Stimulated activated CD4-positive, alpha-beta T cell treated with anti-CD3 and anti-CD28 coated beads, Interleukin-4, amount 100 ng/mL, for 48 hours (primary cell): ENCODE measurements at places on chromosomes 3 and 15.

DNA sequence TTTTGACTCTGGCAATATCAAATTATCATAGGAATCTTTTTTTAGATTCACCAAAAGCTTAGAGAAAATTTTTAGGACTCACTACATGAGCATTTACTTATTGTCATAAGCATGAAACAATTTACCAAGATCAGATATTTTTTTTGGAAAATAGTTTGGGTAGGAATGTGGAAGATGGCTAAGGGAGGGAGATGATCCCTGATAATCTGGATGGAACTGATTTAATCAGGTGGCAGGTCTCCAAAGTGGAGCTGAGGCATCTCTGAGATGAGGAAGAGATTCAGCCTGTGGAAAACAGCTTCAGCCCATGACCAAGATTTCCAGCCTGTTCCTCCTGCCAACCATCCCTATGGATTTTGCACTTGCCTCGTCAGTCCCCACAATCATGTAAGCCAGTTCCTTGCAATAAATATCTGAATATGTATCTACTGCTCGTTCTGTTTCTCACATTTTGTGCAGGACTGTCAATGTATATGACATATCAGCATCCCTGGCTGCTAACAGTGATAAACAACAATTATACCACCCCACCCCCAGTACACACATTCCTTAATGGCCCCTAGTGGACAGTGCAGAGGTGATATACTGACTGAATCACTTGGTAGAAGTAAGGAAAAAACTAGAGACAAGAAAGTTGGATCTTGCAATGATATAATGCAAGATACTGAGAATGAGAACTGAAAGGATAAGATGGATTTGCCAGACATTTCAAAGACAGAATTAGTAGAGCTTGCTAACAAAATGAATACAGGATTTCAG, 183.8 kb downstream of the NEK10 start:
- DNase-seq: no peak

DNA sequence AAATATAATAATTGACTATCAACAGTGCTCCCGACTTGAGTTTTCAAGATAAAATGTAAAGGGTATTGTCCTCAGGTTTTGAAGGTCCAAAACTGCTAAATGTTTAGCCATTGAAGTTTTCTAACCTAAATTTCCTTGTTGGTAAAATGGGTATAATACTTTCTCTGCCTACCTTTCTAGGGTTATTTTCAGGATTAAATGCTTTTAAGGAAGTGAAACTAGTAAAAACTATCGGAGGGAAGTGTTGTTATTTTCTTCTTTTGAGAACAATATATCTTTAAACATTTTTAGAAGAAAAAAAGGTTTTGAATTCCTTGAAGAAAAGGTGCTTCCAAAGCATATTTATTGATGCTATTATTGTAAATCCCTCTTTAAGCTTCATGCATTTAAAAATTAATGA, 67.3 kb downstream of the FILIP1L start:
- DNase-seq: no peak

GRCh38 chr3:42014921-42015533, 53.1 kb upstream of the ULK4 start:
- DNase-seq: no peak

DNA sequence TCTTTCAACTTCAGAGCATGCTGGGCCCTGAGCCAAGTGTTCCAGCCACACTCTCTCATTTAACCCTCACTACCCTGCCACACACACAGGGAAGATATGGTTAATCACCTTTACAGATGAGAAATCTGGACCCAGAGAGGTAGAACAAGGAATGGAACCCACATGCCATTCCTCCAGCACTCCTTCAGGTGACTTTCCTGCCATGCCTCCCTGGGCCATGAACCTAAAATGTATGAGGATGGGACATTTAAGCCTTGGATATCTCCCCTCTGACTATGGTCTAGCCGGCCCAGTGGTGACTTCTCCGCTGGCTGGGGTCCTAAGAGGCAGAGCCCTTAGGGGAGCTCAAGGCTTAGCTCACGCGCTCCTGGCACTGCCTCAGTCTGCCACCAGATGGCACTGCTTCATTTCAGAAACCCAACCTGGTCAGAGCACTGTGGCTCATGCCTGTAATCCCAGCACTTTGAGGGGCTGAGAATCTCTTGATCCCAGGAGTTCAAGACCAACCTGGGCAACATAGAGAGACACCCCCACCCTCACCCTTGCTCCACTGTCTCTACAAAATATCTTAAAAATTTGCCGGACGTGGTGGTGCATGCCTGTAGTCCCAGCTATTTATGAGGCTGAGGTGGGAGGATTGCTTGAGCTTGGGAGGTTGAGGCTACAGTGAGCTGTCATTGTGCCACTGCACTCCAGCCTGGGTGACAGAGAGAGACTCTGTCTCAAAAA, 2.2 kb upstream of the DCAF1 start:
- DNase-seq: peak; percentile 73

- no peak for DNase-seq
These were observed 84.7 kb upstream of the CPNE4 start for GRCh38 chr3:132119531-132119930.

- no peak for DNase-seq
These were observed 747.6 kb upstream of the GRM7 start for GRCh38 chr3:6113338-6113737.

GRCh38 chr3:16513141-16514020, at the start of gene RFTN1:
RFTN1 (minus strand) TSS chr3:16513699; CDS start chr3:16493869, 19,830 bp downstream.
- peak; percentile 39 for DNase-seq

DNA sequence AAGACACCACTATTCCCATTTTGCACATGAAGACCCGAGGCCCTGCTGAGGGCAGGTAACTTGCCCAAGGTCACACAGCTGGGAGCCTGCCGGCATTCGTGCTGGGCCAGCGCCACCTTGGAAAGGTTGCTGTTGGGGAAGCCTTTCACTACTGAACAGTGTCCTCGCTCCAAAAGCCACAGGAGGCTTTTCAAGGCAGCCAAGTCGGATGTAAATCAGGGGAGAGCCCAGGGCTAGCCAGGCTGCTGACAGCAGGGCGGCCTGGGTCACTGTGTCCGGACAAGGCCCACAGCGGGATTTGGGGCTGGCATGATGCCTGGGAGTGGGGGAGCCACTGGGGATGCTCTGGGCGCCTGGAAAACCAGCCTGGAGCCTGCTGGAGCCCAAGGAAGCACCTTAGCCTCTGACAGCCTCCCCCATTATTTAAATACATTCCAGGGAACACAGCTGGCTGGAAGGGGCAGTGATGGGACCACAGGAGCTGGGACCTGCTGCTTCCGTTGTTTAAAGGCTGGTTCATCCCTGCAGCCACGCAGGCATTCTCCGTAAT, 10.5 kb downstream of the SLC6A6 start:
- no peak for DNase-seq

DNA sequence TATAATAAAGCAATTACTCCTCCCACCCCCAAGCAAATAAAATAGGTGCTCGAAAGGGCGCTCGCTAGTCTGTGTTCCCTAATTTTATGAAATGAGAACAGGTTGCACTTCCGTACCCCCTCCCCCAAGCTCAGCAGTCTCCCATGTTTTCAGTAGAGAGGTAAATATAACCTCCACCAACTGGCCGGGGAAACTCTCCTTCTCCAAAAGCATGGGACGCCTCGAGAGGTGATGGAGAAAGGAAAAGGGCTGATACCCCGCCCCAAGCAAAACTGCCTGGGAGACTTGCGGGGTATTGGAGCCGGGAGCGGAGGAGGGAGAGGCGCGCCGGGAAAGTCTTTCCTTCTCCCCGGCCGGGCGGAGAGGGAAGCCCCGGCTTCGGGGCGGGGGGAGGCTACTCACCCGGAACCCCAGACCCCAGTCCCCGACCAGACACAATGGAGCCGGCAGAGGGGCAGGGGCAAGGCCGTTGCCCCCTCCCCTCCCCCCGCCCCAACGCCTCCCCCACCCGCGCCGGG, 605 bp downstream of the DCUN1D1 start:
- no peak for DNase-seq

DNA sequence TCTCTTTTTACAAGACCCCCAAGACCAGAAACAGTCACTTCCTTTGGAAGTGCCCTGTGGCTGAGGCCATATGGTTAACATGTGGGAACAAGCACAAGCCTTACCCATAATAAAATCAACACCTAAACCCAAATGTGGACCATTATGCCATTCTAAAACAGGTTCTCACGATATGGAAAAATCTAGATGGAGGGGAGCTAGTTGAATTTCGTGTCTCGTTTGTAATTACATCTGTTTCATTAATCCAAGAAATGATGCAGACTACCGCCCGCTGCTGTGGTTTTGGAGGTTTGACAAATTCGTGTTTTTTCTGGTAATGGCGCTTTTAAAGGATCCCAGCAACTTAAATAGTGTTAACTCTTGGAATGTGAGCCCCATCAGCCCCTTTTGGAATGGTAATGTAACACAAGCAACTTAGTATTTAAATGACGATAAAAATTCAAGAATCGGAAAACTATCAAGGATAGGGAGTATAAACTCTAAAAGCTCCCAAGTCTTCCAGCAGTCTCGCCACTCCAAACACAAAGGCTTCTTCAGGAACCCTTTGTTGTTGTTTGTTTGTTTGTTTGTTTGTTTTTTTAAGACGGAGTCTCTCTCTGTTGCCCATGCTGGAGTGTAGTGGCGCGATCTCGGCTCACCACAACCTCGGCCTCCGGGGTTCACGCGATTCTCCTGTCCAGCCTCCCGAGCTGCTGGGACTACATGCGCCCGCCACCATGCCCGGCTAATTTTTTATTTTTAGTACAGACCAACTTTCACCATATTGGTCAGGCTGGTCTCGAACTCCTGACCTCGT, 1.1 kb downstream of the CNBP start:
- DNase-seq: no peak

DNA sequence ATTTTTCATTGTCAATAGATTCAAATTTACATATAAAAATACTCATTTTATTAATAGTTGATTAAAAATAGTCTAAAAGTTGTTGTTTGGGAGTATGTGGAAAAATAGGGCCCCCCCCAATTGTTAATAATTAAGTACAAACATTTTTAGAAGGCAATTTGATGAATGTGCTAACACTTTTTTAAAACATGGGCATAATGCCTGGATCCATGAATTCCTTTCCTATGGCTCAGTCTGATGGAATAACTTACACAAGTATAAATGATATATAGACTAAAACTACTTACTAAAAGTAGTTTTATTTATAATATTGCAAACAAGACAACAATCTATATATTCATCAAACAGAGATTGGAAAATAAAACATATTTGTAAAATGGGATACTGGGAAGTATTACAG, 247.2 kb upstream of the LRRN1 start:
- DNase-seq: no peak

DNA sequence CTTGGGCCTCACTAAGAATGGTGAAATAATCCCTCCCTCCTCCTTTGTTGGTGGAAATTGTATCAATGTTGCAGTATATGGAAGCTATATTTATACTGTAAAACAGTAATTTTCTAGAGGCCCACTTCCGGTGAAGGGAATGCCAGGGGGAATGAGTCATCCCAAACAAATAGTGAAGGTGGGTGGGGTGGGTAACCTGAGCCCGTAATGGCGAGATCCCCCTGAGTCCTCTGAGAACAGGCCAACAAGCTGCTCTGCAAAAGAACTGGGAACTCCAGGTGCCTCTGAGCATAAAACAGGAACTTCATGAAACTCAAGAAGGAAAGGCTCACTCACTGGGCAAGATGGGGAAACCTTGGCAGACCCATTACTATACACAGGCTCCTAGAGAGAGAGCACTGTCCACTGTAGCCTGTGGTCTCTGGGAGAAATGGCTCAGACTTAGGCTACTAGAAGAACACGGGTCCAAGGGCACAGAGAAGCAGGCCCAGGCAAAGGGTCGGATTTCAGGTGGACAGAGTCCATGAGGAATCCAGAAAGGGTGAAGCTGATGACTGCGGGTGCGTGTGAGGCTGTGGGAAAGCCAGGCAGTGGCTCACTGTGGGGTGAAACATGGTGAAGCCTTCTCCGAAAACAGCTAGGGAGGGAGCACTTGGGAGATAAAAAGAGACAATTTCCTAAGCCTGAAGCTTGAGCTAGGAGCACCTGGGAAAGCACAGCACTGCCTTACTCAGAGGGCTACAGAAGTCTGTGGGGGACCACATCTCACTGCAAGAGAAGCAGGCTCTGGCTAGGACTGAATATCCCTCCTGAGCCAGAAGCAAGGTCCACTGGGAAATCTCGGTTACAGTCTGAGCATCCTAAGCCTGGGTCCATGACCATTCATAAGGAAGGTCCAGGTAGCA, 19.8 kb downstream of the LARP6 start:
- no peak for DNase-seq

DNA sequence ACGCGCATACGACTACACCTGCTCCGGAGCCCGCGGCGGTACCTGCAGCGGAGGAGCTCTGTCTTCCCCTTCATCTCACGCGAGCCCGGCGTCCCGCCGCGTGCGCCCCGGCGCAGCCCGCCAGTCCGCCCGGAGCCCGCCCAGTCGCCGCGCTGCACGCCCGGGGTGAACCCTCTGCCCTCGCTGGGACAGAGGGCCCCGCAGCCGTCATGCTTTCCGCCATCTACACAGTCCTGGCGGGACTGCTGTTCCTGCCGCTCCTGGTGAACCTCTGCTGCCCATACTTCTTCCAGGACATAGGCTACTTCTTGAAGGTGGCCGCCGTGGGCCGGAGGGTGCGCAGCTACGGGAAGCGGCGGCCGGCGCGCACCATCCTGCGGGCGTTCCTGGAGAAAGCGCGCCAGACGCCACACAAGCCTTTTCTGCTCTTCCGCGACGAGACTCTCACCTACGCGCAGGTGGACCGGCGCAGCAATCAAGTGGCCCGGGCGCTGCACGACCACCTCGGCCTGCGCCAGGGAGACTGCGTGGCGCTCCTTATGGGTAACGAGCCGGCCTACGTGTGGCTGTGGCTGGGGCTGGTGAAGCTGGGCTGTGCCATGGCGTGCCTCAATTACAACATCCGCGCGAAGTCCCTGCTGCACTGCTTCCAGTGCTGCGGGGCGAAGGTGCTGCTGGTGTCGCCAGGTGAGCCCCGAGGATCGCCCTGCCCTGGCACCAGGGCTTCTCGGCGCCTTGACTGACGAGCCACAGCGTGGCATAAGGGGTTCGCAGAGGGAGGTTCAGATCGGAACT, 420 bp downstream of the SLC27A2 start:
- DNase-seq: peak; percentile 28

DNA sequence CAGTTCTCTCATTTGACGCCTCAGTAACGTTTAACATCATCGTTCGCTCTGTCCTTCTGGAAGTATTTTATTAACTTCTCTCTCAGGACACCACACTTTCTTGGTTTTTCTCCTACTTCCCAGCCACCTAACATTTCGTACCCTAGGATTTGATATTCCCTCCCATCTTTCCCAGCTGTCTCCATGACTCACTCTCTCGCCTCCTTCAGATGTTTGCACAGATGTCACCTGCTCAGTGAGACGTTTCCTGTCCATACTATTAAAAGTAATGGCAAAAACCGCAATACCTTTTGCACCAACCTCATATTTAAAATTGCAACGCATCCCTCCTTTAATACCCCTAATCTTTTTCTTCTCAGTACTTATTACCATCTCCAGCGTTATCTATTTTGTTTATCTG, 62.1 kb upstream of the SPRED1 start:
- no peak for DNase-seq

DNA sequence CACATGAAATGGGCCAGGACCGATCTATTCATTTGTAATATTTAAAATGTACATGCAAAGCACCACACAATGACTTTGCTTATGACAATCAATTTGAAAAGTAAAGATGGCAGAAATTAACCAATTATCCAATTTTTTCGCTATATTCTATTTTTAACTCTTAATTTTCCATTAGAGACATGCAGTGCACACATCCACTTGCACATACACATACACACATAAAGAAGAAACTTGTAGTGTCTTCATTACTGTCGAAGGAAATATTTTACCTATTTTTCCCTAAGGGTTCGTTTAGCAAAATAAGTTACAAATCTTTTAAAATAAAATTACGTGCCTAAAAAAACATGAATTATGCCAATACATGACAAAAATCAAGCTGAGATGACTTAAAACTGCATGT, 194.3 kb upstream of the MDFIC2 start:
- no peak for DNase-seq
